ENCODE measurements at places on chromosomes 1 and 21.

DNA sequence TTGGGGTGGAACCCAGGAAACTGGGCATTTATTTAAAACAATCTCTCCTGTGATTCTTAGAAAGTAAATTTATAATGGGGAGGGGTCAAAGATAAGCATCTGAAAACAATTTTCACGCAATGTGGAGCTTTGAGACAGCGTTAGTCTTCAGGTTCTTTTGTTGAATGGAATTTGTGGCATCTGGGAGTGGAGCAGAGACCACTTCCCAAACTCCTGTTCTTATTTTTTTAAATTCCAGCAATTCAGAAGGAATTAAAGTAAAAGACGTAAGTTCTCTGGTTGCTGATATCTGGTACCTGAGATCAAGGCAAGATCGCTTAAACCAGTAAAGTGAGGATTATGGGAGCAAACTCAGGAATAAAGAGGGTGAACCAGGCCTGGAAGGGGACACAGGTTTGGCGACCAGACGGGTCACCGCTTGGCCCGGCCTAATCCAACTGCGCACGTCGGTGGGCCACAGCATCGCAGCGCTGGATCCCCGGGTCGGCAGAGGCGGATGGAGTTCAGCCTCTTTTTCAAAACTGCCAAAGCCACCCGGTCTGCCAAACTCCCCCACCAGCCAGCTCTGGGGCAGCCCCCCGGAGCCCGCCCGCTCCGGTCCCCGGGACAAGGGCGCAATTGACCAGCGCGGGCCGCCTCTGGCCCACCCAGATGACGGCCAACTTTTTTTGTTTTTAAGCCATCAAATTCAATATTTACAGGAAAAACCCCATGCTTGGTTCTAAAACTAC is 754 bp upstream of the PDPN start:
- DNase-seq: no peak

- no peak for DNase-seq
Measured at GRCh38 chr1:39819091-39819812, 30.6 kb upstream of the BMP8B start.

- DNase-seq: no peak
Measured at GRCh38 chr1:84492726-84493125, 13.5 kb upstream of the SPATA1 start.

DNA sequence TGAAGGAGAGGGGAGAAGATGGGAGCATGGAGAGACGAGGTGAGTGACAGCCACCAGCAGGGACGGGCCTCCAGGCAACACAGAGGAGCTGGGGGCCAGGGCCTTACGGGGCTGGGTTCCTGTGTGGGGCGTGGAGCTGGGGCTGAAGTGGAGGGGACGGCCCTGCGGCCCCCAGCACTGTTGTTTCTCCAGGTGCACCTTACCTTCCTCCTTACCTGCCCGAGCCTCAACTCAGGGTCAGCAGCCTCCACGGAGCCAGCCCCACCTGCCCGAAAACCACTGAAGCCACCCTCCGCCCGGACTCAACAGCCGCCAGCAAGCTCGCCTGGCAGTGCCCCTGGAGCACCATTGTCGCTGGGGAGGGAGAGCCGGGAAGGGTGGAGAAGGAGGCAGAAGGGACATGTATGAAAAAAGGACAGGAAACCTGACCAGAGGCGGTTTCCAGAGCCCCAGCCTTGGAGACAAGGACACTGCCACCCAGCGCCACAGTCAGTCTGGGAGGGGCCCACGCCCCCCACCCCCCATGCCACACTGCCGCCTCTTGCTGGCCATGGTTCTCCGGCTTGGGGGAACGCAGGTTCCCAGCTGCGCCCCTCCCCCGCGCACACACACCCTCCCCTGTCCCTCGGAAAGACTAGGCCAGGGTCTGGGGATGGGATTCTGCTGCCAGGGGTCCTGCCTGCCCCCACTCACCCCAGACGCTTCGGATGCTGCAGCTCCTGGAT is 10.6 kb downstream of the PLA2G2F start:
- no peak for DNase-seq

- DNase-seq: peak; percentile 83
Measured at GRCh38 chr1:155226188-155226909, 17.9 kb downstream of the MTX1 start.

- no peak for DNase-seq
Measured at GRCh38 chr21:27808923-27809322, 842.0 kb upstream of the ADAMTS5 start.

GRCh38 chr1:210496063-210496462 is 167.4 kb downstream of the HHAT start:
- DNase-seq: no peak
